ENCODE measurements at places on chromosomes 1 and 21.

- no peak for DNase-seq
Measured at GRCh38 chr1:216024546-216024945, 398.7 kb downstream of the USH2A start.

- no peak for DNase-seq
Measured at GRCh38 chr1:35832276-35832905, 24.6 kb downstream of the AGO4 start.

DNA sequence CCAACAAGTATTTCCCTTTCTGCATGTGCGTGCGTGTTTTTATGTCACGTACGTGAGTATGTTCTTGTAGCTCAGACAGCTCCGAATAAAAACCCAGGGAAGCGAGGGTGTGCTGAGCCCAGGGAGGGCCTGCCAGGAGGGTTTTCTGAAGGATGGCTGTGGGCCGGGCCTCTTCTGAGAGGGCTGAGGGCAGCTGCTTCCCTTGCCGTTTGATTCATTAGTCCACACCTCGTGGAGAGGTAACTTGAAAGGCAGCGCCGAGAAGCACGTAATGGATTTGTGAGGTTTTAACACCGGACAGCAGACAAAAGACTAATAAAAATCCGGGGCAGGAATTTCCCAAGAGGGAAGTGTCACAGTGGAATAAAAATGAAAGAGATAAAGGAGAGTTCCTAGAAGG lies 29.5 kb downstream of the CD247 start:
- DNase-seq = no peak

- no peak for DNase-seq
Measured at GRCh38 chr1:108678706-108679105, 13.4 kb upstream of the PRPF38B start.

DNA sequence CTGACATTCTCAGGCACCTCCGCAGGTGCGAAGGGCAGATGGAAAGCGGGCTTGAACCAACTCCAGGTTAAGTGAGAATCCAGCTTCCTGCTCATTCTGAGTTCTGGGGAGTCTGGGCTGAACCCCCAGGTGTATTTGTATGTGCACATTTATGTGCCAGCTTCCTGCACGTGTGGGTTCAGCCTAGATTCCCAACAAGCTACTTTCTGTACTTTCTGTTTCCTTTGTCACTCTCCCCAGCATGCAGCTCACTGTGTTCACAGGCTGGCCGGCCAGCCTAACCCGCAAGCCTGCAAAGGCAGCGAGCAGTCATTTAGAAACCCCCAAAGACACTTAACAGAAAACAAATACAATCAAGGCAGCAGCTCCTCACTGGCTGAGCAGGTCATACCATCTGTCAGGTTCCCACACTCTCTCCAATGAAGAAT lies 1.3 kb upstream of the IL19 start:
- DNase-seq = no peak

DNA sequence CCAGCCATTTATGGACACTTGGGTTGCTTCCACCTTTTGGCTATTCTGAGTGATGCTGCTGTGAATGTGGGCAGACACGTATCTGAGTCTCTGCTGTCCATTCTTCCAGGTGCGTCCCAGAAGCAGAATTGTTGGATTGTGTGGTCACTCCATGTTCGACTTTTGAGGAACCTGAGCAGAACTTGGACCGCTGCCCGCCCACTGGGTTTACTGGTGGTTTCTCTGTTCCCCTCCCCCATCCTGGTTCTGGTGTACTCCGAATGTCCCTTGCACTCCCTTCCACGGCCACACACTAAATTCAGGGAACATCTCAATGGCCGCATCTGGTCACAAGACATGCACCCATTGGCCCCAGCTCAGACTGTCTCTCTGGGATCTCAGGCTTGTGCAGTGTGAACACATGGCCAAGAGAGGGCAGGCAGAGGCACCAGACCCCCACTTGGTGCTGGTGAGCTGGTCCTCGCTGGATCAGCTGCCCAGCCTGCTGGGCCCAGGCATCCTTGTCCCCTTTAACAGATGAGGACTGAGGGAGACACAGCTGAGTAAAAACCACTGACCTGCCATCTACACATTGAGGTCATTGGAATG lies 565.1 kb downstream of the NPHP4 start:
- DNase-seq = no peak

- no peak for DNase-seq
Measured at GRCh38 chr1:228337031-228337564, 69.5 kb downstream of the TRIM11 start.

DNA sequence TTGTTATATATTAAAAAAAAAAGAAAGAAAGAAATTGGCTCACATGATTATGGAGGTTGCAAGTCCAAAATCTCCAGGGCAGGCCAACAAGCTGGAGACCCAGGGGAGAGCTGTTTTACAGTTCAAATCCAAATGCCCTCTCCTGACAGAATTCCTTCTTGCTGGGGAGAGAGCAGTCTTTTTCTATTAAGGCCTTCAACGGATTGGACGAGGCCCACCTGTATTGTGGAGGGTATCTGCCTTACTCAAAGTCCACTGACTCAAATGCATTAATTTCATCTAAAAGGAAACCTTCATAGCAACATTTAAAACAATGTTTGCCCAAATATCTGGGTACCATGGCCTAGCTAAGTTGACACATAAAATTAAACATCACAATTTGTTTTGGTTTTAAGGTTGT lies 56.9 kb upstream of the TRIM67 start:
- DNase-seq = no peak

GRCh38 chr21:41431788-41432548 lies 5.9 kb downstream of the MX1 start:
- no peak for DNase-seq

DNA sequence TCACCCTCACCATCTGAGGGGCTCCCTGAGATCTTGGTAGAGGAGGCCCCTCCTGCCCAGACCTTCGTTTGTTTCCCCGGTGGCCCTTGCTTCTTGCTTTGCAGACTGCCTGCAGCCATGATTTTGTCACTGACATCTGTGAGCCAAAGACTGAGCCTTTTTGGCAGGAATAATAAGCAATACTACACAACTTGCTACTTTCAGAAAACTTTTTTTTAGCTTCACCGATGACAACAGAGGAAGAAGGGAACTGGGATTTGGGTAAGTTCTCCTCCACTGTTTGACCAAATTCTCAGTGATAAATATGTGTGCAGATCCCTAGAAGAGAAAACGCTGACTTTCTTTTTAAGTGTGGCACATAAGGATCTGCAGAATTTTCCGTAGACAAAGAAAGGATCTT lies 11.7 kb upstream of the CD101 start:
- DNase-seq = no peak

DNA sequence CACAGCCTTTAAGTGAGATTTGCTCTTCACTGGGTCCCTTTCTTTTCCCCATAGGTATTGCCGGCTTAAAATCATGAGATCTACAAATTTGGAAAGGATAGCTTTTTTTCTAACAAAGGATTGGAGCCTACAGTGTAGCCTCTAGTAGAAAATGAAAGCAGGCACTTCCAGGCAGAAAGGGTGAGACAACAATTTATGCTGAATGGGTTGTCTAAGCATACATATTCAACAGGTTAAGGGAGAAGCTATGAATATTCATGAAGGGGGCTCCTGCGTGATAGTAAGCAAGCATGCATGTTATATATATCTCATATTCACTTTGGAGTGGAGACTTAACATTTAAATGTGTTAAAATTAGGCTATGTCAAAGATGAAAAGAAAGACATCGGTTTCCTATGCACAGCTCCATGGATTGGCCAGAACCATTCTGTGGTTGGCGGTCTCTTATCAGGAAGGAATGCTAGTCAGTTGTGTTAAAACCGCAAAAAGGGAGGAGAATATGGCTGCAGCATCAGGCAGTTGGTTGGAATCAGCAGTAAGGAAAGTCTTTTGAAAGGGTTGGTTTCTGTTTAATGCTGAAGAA lies 66.0 kb downstream of the VCAM1 start:
- no peak for DNase-seq

- DNase-seq = peak; percentile 60
Measured at GRCh38 chr1:234478152-234478480, 863 bp downstream of the TARBP1 start.

GRCh38 chr1:66932291-66932690 lies 7.5 kb downstream of the MIER1 start:
- DNase-seq = no peak

DNA sequence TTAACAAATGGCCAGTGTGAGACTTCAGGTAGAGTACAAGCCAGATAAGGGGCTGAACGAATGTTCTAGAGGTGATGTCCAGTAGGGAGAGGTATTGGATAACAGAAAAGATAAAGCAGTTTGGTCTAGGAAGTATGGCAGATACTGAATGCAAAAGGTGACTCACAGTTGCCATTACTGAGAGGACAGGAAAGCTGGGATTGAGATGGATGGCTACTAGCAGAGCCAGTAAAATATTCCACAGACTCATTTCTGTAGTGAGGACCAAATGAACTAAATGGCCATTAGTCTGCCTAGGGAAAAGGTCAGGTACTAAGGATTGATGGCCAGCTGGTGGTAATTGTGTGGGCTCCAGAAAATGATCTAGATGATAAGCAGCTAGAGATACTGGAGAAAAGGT lies 11.5 kb downstream of the MACO1 start:
- DNase-seq = peak; percentile 26

GRCh38 chr21:35106246-35106835 lies 57.2 kb upstream of the RUNX1 start:
- no peak for DNase-seq

GRCh38 chr1:63693944-63694571 lies 79.8 kb upstream of the ROR1 start:
- DNase-seq = no peak

GRCh38 chr1:225942574-225942973 lies 1.6 kb upstream of the LEFTY2 start:
- DNase-seq = no peak

GRCh38 chr1:166087734-166088571 lies 78.8 kb downstream of the FAM78B start:
- DNase-seq = no peak

- DNase-seq = peak; percentile 26
Measured at GRCh38 chr1:227072991-227073390, 132.9 kb downstream of the COQ8A start.

- DNase-seq = no peak
Measured at GRCh38 chr1:73909043-73909562, 288.9 kb downstream of the LRRIQ3 start.

- DNase-seq = no peak
Measured at GRCh38 chr1:223715604-223716172, 3.3 kb downstream of the CAPN2 start.

- DNase-seq = no peak
Measured at GRCh38 chr1:907611-908451, 15.9 kb upstream of the SAMD11 start.
